PC-3 (cell line): ENCODE measurements at places on chromosomes 4 and X. TPM values are rescaled to one million over a fixed set of nuclear protein-coding genes. Genes with fewer than 3 reads are reported as not detected.
A peak's percentile ranks its signal among the peaks of the same experiment; 100 is the strongest.

Gene WDR45
- total RNA-seq: 27.2 and 34.8 TPM in 2 replicates

Gene MSX1
- total RNA-seq: 7.5 and 10.4 TPM in 2 replicates

Gene XKRX
- total RNA-seq: 0.46 and 0.55 TPM in 2 replicates

Gene RAB9B
- total RNA-seq: 1.2 and 1.5 TPM in 2 replicates

Gene SYN1
- not detected in 2 replicates for total RNA-seq

Gene LRRC66
- total RNA-seq: 0.58 and 1.1 TPM in 2 replicates

Gene PPBP
- not detected in 2 replicates for total RNA-seq

- DNase-seq: peak; percentile 68
These were observed 86.0 kb upstream of the TET2 start for GRCh38 chr4:105060628-105061027.

DNA sequence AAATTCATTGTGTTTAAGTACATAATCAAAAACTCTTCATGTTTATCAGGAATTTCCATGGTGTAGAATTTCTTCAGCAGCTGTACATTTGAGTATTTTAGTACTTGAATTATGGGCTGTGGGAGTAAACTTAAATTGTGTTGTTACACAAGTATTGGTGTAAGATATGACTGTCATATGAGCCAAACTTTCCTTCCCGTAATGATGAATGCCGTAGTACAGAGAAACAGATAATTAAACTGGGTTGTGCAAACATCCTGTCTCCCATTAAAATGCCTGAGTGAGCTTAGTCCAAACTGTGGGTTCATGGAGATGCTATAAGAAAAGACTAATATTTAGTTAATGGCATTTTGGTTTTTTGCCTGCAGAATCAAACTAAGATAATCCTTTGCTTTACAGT is 159.2 kb downstream of the SLC4A4 start:
- peak; percentile 78 for DNase-seq

DNA sequence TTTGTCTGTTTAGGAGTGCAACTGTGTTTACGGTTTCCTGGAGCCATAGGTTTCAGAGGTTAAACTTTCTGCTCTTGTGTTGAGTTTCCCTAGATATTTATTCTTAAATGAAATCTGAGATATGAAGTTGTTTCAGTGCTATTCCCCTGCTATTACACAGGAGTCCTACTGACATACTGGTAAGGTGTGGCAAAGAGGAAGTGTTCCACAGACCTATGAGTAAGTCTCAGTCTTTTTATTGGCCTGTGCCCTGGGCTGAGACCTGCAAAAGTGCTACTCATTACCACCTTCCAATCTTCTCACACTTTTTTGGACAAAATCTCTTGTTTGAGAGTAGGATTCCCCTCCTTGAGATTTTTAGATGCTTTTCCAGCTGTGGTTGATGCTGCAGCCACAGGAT is 35.6 kb upstream of the MAGEA8 start:
- DNase-seq: no peak

GRCh38 chr4:87029356-87029755 is 94.5 kb downstream of the AFF1 start:
- DNase-seq: no peak

GRCh38 chr4:7871356-7871755 is 68.3 kb downstream of the AFAP1 start:
- no peak for DNase-seq

- DNase-seq: peak; percentile 12
These were observed 12.0 kb downstream of the TMSB4X start for GRCh38 chrX:12986886-12987285.

DNA sequence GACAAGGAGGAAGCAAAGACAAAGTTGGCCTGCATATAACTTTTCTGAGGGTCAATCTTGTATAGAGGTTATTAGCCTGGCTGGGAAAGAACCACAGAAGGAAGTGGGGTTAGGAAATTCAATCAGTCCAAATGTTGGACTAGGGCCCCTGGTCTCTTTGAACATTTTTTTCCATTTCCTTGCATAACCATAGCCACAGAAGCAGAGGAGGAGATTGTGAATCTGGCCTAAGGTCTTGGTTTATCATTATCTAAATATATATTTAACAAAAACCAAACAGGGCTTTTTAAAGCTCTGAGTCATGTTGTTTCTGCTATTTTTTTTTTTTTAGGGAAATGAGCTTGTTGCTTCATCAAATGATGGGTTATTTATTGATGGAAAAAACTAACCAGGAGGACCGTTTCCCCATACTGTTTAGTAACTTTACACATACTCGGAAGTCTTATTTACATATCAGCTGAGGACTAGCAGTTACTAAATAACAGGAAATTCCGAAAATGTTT is 97.7 kb upstream of the ACSL4 start:
- peak; percentile 46 for DNase-seq

DNA sequence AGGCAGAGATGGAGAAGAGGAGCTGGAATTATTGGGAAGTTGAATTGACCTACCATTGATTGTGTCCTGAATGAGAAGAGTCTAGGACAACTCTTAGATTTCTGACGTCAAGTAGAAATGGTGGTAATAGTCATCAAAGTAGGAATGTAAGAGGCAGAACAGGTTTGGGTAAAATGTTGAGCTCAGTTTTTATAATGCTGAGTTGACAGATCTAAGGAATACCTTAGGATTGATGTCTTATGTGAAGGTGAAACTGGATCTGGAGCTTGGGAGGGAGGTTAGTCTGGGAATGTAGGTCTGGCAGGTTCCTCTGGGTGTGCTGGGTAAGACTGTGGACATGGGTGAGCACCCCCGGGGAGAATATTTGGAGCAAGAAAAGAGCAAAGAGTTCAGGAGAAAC is 31.9 kb downstream of the JADE1 start:
- peak; percentile 7 for DNase-seq

DNA sequence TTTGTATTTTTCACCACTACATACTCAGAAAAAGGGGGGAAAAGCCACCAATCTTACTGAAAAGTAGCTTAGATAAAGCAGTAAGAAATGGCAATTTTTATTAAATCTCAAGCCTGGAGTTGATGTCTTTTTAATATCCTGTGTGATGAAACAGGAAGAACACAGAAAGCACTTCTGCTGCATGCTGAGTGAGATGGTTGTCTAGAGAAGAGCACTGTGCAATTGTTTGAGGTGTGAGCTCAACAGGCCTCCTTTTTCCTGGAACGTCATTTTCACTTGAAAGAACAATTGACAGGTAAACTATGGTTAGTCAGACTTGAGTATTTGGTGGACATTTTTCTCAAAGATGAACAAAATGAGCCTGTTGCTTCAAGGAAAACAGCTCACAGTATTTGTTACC is 73.9 kb downstream of the RTL5 start:
- no peak for DNase-seq

DNA sequence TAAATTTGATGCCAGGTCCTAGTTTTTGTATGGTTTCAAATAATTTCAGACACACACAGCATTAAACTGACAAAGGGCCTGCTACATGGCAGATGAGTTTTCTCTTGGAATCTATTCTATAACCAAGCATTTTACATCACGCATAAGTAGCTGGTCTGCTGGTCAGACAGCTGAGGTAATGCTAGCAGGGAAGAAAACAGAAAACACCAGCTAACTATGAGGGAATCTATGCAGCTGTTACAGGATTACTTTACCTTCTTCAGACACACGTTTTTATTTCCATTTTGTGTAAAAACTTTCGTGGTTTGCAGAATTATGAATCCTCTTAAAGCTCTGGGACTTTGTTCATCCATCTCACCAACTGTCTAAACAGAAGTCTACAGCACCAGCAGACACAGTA is 42.0 kb downstream of the MFAP3L start:
- no peak for DNase-seq

GRCh38 chr4:94570558-94570957 is 118.8 kb downstream of the PDLIM5 start:
- no peak for DNase-seq

DNA sequence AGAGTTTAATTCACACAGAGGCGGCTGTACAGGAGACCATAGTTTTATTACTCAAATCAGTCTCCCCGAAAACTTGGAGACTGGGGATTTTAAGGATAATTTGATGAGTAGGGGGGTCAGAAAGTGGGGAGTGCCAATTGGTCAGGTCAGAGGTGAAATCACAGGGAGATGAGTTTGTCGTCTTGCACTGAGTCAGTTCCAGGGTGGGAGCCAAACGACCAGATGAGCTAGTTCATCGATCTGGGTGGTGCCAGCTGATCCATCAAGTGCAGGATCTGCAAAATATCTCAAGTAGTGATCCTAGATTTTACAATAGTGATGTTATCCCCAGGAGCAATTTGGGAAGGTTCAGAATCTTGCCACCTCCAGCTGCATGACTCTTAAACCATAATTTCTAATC is 4.0 kb downstream of the ETFDH start:
- DNase-seq: no peak

DNA sequence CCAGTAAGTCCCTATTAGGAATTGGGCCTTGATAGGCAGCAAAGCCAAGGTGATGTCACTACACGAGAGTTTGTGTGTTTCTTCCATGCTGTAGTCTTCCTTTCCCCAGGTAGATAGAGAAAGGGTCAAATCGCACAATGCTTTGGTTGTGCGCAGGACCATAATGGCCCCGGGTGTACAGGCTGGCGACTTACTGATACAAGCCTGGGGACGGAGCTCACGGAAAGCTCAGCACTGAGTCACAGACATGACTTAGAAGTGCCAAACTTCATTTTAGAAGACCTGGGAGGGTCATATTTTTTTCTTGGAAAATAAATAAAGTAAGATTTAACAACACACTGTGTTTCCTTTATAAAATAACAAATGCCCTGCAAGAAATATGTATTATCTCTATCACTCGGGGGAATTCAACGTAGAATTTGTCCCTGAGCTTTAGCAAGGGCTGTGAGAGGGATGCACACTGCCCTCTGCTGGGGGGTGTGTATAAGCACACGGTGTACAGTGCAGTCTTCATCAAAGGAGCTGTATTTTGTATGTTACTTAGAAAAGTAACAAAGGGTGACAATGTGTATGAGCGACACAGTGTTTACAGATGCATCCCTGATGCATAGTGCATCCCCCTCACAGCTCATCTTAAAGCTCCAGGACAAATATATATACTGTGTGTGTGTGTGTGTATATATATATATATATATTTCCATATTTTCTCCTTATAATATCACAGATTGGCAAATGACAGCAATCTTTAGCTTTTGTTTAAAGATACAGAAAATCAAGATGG is 254.5 kb upstream of the VEGFC start:
- peak; percentile 78 for DNase-seq

DNA sequence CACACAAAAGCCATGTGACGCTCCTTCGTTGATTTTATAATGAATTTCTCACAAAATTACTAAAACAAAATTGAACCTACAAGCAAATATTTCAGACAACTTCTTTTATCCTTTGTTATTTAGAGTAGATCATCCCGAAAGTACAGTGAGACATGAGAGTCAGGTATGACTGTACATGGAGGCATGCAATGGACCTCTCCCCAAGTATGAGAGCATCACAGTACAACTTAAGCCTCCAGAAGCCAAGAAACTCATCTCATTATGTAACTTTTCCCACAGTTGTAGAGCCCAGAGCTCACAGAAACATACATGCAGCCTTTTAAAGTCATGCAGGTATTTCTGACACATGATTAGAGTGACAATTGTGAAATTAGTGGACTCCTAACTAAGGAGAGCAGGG is 167.7 kb downstream of the PAPSS1 start:
- DNase-seq: no peak

DNA sequence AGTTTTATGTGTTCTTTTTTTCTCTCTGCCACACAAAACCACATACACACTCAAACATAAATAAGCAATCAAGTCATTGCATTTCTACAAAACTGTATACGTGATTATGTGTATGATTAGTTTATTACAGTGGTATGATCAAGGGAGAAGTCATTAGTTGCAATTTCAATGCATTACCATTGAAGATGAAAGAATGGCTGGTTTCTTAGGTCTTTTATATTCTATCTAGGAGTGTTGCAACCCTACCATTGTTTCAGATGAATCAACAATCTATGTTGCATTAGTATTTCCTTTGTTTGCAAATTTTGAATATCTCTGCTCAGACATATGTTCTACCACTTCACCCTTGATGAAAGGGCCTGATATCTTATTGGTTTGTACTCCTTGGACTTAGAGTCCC is 6.8 kb downstream of the ANXA3 start:
- no peak for DNase-seq

- DNase-seq: peak; percentile 12
These were observed 110.5 kb upstream of the IGFBP7 start for GRCh38 chr4:57220734-57221133.

DNA sequence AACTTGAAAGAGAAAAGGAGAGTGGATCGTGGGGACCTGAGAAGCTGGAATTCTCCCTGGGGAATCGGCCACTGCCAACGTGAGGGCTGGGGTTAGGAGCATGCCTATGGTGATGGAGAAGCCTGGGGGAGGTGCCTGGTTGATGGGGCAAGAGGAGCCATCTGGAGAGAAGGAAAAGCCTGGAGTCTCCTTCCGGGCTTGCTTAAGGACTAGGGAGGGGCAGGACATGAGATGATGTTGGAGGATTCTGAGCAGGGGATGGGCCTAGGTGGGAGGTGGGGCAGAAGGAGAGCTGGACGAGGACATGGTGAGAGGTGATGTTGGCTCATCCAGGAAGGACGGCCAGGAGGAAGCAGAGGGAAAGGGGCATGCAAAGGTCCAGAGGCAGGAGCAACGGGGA is 35.0 kb upstream of the GYG2 start:
- DNase-seq: no peak

GRCh38 chrX:68163441-68163840 is 269.9 kb downstream of the OPHN1 start:
- no peak for DNase-seq

- DNase-seq: no peak
These were observed 56.0 kb upstream of the STPG2 start for GRCh38 chr4:98199247-98199646.

DNA sequence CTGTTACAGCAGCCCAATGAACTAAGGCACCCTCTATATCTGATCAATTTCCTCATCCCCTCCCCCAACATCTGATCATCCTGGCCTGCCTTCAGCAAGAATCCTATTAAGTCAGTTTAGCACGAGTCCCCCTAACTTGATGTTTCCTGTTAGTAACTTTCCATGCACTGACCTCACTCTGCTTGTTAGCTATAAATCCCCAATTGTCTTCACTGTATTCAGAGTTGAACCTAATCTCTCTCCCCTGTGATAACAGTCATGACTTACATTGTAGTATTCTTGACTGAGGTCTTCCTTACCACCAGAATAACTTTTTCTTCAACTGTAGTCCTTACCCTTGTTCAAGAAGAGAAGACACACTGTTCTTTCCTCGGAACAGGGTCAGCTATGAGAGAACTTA is 8.5 kb downstream of the ANXA5 start:
- no peak for DNase-seq

GRCh38 chr4:26609868-26610267 is 26.0 kb downstream of the TBC1D19 start:
- DNase-seq: no peak

- DNase-seq: no peak
These were observed 30.3 kb downstream of the RGS12 start for GRCh38 chr4:3323071-3323481.

DNA sequence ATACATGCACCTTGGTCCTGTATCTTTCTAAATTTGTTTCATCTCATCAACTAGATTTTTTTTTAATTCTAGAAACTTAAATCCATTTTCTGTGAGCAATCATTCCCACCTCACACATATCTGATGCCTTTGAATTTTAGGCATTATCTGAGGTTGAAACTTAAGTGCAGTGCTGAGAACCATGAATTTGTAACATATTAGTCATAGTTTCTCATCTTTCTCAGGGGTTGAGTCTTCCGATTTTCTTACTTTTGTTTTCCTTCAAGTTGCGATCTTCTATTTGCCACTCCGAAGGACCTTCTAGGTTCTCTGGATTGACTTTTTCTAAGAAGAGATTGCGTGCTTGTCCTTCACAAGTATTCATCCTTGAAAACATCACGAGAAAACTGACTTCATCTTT is 3.7 kb upstream of the NR0B1 start:
- DNase-seq: peak; percentile 42

- no peak for DNase-seq
These were observed 83.0 kb downstream of the EIF4E start for GRCh38 chr4:98845960-98846359.
